LNCaP clone FGC (cell line): ENCODE measurements at places on chromosomes 12 and 14.

GRCh38 chr12:18486036-18486435 is 224.7 kb downstream of the PIK3C2G start:
- no peak for DNase-seq

- DNase-seq: no peak
These were observed 8.0 kb downstream of the SLC2A14 start for GRCh38 chr12:7864601-7865150.

GRCh38 chr12:64160021-64160710 is 61.9 kb downstream of the KICS2 start:
- no peak for DNase-seq

DNA sequence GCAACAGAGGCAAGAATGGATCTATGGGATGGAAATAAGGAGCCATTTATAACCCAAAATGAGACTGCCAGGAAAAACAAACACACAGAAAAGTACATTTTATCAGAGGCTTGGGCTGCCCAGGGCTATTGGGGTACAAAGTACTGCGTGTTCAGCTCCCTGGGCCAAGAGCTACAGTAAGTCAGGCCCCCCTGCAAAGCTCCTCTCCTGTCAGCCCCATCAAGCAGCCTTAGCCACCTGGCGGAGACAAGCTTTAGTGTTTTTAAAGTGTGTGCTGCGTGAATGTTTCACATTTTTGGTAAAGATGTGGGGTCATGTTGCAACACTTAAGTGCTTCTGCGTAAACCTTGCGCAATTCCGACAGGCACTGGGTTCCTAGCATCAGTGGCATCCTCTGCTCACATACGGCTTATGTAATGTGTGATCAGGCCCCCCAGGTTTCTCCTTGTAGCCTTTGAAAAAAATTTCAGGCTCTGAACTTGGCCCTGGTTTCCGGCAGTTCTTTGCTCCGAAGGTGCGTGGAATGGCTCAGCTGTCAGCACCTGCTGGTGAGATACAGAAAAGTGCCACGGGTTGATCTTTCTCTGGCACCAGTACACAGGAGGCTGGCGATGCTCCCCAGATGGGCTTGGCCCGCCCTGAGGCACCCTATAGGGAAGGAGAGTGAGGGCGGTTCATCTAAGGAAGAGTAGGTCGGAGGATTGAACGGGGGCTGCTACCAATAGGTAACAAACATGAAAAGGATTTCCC is 198.7 kb upstream of the EEA1 start:
- DNase-seq: no peak

- DNase-seq: no peak
These were observed 52.9 kb upstream of the CCND2 start for GRCh38 chr12:4220536-4221257.

- DNase-seq: no peak
These were observed 3.4 kb upstream of the FBXO34 start for GRCh38 chr14:55267820-55268219.

DNA sequence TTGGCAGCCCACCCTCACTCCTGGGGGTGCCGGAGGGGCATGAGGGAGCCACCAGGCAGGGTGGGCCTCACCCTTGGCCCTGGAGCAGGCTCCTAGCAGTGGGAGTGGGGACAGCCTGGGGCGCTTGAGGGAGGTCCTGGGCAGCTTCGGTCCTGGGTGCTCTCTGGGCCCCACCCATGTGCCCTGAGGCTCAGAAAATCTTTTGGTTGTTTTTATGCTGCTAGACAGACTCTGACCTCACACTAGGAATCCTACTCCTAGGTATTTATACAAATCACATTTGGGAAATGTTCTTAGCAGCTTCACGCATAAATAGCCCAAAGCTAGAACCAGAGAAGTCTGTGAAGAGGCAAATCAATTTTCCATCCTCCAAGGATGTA is 10.9 kb upstream of the ULK1 start:
- DNase-seq: no peak

- no peak for DNase-seq
These were observed 13.3 kb upstream of the OAS3 start for GRCh38 chr12:112924986-112925385.
